ENCODE measurements at places on chromosomes 7 and 10.

- no peak for DNase-seq
Observed at GRCh38 chr10:62047228-62047892, 145.9 kb downstream of the ARID5B start.

DNA sequence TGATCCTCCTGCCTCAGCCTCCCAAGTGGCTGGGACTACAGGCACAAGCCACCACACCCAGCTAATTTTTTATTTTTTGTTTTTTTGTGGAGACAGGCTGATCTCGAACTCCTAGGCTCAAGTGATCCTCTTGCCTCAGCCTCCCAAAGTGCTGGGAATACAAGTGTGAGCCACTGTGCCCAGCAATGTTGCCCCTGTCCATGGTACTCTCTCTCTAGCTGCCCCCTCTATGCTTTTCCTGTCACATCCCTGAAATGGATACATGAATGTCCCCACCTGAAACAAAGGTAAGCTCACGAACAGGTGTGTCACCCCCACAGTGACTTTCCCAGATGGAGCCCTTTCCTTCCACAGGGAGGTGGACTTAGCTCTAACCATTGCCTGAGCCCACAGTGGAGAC, 141.1 kb upstream of the MGMT start:
- DNase-seq = no peak

GRCh38 chr10:13113544-13113943, 13.6 kb downstream of the OPTN start:
- DNase-seq = no peak

DNA sequence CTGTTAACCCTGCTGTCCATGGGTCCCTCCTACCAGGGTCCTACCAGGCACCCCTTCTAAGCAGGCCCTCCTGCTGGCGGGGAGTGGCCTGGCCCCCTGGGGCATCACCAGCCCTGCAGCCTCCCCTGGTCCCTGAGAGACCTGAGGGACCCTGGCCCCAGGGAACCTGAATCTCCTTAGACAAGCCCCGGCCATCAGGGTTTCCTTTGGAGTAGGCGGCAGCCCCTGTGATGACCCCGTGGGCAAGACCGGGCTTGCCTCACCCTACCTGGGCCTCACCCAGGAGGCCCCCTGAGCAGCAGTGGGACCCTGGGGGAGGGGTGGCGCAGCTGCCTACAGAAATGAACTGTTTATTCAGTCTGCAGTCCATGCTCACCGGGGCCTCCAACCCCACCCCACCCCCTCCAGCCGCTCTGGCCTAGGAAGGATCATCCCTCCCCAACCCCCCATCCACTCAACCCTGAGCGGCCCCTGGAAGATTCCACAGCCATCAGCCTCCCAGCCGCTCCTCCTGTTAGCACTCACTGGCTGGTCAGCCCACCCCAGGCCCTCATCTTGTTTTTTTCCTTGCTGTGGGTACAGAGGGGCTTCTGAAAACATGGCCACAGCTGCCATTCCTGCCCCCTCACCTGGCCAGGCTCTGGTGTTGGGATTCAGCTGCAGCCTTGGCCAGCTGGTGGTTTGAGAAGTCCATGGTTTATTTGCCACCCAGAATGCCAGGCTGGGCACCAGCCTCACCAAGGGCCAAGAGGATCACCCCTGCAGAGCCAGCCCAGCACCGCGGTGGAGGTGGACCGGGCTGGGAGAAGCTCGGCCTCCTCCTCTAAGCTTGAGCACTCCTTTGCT, 34.8 kb upstream of the CHST15 start:
- DNase-seq = no peak

DNA sequence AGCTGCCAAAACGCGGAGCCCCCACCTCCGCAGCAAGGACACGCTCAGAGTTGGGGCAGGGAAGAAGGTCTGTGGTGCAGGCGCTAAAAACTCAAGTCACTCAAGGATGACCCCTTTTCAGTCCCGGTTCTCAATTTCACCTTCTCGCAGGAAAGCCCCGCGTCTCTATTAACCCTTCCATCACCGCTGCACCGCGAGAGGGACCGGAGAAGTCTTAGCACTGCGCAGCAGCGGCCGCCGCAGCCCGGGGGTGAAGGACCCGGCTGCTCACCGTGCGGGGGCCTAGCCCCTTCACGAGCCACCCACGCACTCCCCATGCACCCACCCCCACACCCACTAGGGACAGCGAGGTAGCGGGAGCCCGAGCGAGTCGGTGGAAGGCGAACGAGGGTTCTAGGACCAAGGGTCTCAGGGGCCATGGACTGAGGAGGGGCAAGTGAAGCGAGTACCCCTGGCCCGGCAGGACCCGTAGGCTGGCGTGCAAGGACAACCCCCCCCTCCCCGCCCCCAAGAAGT, 162.9 kb downstream of the SH3PXD2A start:
- DNase-seq = no peak

GRCh38 chr7:25180946-25181345, 47.3 kb downstream of the NPVF start:
- no peak for DNase-seq

- DNase-seq = no peak
Observed at GRCh38 chr10:71931295-71931694, 32.9 kb upstream of the CHST3 start.

- DNase-seq = no peak
Observed at GRCh38 chr10:22308390-22308789, 7.8 kb upstream of the COMMD3 start.

DNA sequence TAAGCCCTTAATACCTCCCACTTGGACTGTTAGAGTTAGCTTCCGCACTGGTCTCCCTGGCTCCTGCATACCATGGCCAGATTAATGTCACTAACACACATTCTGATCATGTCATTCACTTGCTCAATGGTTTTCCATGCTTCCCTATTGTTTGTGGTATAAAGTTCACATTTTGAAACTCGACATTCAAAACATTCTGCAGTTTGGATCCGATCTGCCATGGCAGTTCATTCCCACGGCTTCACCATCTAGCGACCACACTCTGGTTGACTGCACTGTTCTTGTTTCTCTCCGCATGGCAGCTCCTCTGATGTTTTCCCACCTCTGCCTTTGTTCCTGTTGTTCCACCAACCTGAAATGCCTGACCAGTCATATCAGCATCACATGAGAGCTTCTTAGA, 87.4 kb upstream of the WAC start:
- no peak for DNase-seq

DNA sequence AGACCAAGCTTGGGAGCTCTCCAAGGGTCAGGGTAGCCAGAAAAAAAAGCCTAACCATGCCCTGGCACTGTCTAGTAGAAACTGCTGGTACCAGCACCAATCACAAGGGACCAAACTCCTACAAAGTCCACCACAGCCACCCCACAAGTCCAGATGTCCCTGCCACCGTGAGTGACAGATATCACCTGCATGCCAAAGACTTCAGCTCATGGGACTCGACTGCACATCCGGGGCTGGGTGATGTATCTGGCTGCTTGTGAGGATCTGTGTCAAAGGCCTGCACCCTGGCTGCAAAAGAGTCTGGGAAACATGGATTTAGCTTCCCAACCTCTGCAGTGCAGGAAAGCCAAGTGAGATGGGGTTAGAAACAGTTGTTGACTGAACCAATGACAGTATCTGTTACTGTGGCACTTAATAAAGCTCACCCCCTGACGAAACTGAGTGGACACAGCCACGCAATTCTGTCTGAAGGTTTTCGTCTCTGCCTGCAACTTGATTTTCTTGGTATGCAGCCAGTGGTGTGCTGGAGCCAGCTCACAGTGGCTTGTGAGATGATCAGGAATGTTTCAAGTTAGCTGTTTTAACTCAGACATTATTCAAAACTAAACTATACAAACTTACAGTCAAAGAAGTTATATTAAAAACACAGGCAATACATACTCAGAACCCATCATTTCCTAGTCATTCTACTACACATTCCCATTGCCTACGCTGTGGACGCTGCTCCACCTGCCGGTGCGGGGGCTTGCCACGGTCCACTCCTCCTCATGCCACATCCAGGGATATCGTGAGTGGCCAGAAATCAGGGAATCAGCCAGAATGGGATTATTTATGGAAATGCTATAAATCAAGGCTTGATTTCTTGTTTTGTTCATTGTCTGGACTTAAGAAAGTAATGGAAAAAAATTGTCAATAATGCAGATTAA, 9.2 kb downstream of the ZNF488 start:
- peak; percentile 73 for DNase-seq

GRCh38 chr10:52454491-52454890, 140.4 kb downstream of the DKK1 start:
- DNase-seq = no peak

DNA sequence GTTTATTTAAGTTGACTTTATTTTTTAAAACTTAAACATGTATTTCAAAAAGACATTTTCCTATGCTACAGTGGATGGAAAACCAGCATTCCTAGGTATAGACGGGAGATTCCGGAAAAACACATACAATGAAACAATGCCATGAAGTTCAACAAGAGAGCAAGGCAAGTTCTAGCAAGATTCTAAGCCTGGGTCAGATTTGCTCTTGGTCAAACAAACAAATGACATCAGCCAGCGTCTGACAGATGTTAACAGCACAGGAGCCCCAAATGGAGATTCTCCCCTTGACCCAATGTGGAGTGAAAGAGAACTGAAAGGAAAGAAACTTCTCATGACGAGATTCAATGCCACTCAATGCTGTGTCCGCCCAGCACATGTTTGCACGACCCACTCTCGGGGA, 149.9 kb downstream of the NEURL1 start:
- no peak for DNase-seq

DNA sequence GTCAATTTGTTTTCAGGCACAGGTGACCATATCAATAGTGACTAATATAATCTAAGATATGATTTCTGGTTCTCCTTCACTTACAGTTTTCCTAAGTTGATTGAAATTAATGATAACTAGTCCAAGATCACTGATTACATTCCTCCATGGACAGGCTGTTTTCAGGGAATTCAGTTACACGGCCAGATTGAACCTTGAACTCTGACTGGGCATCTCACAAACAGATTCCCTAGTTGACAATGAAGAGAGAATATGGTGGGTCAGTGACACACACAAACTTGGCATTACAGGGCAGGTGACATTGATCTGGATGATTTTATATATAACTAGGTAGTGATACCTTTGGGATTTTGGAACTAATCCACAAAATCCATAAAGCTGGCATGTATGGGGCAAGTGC, 110.2 kb upstream of the EGR2 start:
- DNase-seq = no peak

DNA sequence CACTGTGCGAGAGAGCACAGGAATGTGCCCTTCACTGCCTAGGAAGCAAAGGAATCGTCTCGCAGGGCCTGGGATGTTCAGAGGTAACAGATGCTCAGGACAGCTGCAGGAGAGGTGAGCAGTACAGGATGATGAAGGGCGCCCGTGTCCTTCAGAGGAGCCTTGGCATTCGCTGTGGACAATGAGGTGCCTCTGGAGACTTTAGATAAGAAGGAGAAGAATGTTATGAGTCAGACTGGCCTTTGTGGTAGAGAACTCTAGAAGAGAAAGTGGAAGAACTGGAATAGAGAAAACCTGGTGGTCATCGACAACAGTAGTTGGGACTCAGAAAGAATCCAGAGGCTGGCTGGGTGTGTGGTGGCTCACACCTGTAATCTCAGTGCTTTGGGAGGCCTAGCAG, 64.4 kb upstream of the LEP start:
- no peak for DNase-seq

- no peak for DNase-seq
Observed at GRCh38 chr10:99685597-99685967, 26.3 kb downstream of the ENTPD7 start.

DNA sequence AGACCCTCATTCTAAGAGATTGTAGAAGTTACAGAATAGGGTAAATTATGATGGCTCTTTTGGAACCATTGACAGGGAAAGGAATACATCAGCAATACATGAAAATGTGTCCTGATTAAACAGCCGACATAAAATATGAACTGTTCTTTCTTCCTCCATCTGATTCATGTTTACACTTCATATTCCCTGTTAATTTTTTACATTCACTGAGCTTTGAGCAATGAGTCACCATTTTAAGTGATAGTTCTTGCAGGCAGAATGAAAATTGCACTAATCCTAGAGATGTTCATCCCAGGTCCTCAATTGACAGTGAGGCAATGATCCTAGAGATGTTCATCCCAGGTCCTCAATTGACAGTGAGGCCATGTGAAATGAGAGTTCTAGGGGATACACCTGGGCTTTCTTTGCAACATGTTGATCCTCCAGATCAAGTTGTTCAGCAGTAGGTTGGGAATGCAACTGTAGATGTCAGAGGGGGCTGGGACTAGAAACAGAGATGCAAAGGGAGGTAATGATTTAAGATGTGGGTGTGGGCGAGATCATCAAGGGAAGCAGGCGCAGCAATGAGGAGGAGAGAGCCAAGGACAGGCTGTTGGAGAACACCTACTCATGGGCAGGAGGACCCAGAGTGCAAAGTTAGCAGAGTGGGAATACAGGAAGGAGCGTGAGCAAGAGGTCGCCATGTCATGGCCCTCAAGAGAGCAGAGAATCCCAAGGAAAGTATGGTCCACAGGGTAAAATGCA, 138.7 kb downstream of the ZNF365 start:
- no peak for DNase-seq

All from aorta (tissue), 5 donors.